ENCODE measurements at places on chromosomes 11 and 22.

DNA sequence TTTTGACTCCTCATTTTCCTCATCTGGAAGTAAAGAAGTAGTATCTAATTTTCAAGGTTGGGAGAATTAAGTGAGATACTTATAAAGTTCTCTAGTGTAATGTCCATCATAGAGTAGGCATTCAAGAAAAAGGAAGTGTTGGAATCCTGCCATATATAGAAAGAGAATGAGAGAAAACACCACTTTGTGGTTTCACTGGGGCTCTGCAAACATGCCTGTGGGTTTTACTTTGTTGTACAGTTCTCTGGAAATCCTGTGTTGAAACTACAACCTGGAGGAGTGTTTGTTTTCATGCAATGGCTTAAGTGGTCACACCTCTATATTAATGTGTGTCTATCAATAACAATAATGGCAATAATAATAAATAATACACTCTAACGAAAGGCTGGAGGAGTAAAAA, 741.7 kb downstream of the NELL1 start:
- no peak for DNase-seq

- peak; percentile 34 for DNase-seq
These were observed 1489.5 kb downstream of the BRD1 start for GRCh38 chr22:48337957-48338792.

GRCh38 chr11:60477035-60477445, 15.5 kb upstream of the MS4A12 start:
- DNase-seq, result no peak

DNA sequence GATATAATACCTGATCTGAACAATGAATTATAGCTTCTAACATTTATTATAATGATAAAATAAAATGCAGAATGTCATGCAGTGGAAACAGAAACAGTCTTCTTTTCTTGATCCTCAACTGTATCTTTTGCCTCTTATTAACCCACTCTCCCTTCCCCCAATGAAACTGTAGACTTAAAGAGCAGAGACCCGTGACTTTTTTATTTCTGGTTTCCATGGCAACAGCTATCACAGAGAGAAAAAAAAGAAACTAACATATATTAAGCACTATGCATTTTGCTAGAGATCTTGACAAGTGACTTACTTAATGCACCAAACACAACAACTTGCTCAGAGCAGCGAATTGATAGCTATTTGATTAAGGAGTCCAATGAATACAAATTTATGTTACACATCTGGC, 69.3 kb downstream of the RAB38 start:
- no peak for DNase-seq

DNA sequence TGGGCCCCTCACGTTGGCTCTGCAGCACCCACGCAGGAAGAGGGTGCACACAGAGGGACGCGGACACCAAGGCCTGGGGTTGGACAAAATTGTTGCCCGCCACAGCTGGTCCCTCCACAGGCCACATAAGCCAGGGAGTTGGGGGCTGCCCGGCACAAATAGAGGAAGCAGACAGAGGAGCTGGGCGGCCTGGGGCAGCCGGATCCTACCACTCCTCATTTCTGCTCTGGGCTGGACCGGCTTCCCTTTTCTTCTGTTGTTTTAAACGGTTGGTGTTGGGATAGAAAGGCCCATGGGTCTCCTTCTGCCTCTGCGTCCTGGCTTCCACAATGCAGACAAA, 36.4 kb upstream of the LINC01488 start:
- no peak for DNase-seq

GRCh38 chr11:131898949-131899348, 528.5 kb downstream of the NTM start:
- no peak for DNase-seq

DNA sequence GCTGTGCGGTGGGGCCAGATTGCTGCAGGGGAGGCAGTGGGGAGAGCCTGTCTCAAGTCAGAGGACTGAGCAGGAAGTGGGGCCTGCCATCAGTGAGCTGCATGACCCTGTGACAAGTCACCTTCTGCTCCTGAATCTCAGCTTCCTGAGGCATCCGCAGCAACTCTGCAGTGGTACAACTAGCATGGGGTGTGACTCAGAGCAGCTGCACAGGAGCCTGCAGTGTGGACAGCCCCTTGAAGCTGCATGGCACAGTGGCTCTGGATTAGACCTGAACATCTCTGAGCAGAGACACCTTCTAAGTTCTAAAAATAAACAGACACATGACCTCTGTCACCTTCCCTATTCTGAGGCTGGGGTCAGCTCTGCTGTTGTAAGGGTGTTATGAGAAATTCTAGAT, 18.0 kb downstream of the FAM227A start:
- no peak for DNase-seq

DNA sequence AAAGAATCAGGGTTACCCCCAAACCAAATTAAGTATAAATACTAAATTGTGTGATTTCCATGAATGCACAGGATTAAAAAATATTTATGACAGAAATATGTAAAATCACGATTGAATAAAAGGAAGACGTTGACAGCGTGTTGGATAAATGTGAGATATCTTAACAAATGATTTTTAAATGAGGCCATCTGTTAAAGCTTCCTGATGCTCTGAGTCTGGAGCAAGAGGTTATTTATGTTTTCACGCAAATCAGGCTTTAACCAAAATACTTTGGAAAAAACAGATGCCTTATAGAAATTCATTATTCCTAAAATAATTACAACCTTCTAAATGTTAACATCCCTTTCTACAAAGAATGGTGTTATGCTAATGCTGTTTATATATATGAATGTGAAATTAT, 123.3 kb downstream of the PAX6 start:
- DNase-seq, result no peak

All from lower lobe of right lung (tissue), 2 donors.